ENCODE measurements at places on chromosomes 16 and 17. TPM values are rescaled to one million over a fixed set of nuclear protein-coding genes. Genes with fewer than 3 reads are reported as not detected.

The BCL6B gene
- total RNA-seq: 4.5 TPM

The TMEM208 gene
- total RNA-seq: 46.5 TPM

DNA sequence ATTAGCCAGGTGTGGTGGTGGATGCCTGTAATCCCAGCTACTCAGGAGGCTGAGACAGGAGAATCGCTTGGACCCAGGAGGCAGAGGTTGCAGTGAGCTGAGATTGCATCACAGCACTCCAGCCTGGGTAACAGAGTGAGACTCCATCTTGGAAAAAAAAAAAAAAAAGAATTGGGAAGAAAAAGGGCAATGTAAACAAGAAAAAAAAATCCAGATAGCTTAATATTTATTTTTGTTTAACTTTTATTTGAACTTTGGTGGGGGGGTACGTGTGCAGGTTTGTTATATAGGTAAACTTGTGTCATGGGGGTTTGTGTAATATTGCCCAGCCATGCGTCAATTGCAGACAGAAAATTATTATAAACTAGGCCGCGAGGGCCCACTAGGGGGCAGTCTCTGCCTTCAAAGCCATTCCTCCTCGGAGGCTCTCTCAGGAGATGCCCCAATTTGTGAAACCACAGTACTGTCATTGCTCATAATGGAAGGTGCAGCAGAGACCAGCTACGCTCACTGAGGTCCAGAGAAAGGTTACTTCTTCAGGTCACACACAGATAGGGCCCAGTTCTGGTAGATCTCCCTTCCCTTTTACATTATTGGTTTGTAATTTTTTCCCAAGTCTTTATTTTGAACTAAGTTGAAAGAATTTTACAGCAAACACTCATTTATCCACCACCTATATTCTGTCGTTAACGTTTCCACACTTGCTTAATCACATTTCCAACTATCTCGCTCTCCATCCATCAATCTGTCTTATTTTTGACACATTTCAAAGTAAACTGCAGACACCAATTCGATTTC, 206.2 kb downstream of the PRKCB start:
- DNase-seq: peak; percentile 77

GRCh38 chr16:84398701-84399100, 30.4 kb downstream of the ATP2C2 start:
- no peak for DNase-seq

GRCh38 chr17:46810837-46811236, 7.7 kb downstream of the WNT3 start:
- DNase-seq: no peak

DNA sequence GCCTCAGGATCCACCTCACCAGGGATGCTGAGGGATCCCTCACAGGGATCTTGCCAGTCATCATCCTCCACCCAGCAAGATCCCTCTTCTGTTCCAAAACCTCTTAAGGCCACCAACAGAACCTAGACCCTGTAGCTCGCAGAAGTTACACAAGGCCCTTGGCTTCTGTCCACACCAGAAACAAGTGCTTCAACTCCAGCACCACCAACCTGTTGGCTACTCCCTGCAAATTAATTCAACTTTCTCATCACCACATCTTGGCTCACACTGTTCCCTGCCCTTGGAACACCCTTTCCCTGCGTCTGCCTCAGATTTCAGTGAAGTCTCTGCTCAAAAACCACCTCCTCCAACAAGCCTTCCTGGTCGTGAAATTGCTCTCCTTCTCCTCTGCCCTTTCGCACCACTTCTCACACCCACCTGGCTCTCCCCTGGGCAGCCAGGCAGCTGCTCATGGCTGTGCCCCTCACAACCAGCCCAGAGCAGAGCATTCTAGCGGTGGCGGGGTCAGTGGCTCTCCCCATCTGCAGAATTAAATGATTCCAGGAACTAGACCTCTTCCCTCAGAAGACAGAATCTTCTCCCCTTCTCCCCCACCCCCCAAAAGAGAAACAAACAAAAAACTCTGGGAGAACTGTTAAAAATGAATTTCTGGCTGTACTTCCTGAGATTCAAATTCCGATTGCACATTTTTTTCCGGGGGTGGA, 1.8 kb downstream of the PLLP start:
- no peak for DNase-seq

DNA sequence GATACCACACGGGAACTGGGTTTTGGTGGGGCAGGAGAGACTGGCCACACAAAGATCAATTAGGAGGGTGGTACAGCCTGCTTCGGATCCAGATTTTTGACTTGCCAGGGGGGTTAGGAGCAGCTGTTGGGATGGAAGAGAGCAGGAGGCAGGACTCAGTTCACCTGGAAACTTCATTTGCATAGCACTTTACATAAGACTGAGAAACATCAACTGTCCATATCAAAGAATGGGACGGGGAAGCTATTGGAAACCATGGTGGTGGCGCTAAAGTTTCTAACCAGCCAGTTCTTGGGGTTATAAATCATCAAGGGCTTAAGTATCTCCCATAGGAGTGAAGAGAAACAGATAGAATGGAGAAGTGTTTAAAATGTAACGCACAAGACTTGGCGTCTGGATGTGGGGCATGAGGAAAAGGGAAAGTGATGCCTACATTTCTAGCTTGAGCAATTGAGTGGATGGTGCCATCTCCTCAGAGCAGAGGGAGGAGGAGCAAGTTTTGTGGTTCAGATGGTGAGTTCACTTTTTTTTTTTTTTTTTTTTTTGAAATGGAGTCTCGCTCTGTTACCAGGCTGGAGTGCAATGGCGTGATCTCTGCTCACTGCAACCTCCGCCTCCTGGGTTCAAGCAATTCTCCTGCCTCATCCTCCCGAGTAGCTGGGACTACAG, 6.4 kb upstream of the SRCAP start:
- DNase-seq: no peak

DNA sequence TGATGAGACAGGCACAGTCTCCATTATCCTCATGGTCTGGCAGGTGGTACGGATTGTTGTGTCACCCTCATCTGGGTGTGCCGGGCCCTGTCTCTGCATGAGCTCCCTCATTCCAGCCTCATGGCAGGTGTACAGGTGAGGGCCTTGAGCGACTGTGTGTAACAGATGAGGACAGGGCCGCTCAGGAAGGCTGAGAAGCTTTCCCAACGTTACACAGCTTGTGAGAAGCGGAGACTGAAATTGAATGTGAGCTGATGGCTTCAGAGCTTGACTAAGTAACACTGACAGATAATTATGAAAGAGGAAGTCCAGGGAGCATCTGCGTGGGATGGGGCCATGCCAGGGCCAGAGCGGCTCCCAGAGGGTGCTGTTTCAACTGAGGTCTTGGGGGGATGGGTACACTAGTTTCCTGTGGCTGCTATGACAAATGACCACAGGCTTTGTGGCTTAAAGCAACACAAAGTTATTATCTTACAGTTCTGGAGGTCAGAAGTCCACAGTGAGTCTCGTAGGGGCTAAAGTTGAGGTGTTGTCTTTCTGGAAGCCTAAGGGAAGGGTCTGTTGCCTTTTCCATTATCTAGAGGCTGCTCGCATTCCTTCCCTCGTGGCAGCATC, 36.7 kb downstream of the CMIP start:
- peak; percentile 54 for DNase-seq

DNA sequence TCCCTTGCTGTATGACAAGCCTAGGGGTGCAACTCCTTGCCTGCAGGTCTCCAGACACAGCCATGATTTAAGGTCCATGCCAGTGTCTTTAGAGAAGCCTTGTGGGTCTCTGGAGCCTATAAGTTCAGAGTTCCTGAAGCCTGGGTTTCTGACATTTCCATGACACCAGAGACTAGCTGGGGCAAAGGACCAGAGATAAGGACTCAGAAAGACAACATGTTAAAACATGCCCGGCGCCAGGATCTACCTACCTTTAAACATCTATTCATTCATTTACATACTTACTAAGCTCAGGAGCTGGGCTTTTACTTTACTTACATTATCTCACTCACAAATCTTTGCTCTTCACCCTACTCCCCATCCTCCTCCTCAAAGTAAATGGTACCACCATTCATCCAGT, 1.5 kb downstream of the MRPL27 start:
- no peak for DNase-seq

DNA sequence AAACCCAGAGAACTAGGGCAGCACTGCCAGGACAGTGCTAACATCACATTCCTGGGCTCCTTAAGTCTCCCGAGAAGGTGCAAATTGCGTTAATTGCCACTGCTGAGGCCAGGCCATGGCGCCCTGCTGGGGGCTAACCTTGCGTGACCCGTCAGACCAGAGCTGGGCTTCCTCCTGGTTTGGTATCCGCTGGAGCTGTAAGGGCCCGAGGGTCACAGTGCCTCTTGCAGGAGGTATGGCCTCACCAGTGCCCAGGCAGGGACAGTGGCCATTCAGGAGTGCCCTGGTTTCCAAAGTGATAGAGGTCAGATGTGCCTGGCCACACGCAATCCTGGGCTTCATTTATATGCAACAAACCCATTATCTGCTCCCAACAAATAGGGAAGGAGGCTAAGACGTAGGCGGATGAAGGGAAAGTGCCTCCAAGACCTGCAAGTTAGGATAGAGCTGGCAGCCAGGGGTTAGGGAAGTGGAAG, 17.7 kb upstream of the ADCY9 start:
- DNase-seq: no peak

- DNase-seq: no peak
These were observed 1.9 kb downstream of the CAVIN1 start for GRCh38 chr17:42421136-42421506.

DNA sequence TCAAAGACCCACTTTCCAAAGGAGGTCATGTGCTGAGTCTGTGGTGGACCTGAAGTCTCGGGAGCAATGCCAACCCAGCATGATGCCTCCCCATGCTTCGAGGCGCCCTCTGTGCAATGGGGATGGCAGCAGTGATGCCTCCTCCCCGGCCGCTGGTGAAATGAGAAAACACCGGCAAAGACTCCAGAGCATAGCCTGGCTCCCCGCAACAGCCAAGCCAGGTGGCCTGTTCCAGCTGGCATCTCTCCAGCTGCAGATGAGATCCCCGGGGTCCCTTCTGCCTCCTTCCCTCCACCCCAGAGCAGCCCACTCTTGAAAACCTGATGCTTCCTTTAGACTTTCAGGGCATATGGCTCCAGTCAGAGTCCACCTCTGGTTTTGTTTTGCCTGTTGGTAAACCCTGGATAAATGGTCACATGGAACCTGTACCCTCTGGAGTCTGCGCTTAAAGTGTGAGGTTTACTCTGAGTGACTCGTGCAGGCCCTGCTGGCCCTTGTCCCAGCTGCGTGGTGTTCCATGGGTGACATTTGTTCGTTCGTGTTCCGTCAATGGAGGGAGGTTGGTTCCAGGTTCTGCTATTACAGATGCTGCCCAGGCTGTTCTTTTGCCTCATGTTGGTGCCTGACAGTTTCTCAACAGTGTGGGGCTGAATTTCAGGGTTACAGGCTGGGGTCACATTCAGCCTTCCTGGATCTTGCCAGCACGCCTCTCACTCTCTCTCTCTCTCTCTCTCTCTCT, 181.8 kb upstream of the CIBAR2 start:
- DNase-seq: no peak

DNA sequence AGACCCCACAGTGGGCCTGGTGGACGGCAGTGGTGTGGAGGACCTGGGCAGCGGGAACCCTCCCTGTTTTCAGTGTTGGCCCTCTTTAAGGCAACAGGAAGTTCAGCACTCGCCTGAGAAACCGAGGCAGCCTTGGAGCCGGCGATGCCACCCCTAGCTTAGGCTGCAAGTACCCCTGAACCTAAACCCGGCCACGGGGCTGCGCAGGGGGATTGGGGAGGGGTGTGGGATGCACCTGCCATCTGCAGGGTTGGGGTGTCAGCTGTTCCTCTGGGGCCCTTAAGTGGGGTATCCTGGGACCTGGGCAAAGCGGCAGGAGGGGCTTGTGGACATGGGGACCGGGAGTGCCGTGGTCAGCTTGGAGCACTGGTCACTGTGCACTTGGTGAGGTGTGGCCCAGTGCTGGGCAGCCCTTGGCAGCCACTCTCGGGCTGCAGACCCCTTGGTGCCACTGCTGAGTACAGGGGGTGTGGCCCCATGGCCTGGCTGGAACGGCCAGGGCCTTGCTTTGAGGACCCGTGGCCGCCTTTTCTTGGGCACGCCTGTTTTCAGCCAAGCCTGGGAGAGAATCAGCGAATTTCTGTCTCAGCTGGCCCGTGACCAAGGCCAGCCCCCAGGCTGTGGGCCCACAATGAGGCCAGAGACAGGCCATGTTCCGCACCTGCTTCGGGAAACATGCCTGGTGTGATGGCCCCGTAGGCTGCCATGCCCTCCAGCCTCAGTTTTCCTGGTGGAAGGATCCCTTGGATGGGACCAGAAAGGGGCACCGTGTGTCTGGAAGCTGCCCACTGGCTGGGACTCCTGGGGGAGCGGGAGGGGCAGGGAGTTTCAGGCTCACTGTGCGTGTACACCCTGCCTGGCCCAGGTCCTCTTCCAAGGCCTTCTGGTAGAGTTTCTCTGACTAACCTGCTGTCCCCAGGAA, 4.1 kb upstream of the SLC25A10 start:
- DNase-seq: no peak

DNA sequence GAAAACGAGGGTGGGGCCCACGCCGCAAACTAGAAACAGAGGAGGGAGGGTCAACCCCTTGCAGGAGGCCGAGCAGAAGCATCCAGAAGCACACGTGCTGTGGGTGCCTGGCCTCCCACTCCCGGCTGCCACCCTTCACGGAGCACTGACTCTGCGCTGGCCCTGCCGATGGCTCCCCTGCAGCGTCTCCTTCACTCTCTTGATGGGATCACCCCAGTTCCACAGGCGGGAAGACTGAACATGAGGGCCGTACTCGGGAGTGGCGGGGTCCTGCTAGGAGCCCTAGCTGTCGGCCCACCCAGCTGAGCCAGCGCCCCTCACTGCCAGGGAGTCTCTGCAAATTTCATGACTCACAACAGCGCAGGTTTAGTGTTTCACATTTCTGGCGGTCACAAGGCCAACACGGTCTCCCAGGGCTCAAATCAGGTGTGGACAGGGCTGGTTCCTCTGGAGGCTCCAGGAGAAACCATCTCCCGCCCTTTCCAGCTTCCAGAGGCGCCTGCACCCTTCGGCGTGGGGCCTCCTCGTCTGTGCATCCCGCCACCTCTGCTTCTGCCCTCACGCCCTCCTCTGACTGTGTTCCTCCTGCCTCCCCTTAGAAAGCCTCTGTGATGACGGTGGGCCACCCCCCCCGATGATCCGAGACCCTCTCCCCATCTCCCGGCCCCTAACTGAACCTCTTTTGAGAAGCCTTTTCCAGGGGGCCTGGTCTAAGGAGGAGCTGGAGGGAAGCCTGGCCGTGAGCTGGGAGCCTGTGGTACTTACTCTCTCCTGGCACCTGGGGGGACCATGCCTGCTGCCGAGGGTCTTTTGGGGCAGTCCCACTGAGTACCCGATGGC, 2.0 kb downstream of the PTX4 start:
- no peak for DNase-seq

Measured in K562 (cell line).